ENCODE measurements at places on chromosomes 7 and 10.
A peak's percentile ranks its signal among the peaks of the same experiment; 100 is the strongest.

DNA sequence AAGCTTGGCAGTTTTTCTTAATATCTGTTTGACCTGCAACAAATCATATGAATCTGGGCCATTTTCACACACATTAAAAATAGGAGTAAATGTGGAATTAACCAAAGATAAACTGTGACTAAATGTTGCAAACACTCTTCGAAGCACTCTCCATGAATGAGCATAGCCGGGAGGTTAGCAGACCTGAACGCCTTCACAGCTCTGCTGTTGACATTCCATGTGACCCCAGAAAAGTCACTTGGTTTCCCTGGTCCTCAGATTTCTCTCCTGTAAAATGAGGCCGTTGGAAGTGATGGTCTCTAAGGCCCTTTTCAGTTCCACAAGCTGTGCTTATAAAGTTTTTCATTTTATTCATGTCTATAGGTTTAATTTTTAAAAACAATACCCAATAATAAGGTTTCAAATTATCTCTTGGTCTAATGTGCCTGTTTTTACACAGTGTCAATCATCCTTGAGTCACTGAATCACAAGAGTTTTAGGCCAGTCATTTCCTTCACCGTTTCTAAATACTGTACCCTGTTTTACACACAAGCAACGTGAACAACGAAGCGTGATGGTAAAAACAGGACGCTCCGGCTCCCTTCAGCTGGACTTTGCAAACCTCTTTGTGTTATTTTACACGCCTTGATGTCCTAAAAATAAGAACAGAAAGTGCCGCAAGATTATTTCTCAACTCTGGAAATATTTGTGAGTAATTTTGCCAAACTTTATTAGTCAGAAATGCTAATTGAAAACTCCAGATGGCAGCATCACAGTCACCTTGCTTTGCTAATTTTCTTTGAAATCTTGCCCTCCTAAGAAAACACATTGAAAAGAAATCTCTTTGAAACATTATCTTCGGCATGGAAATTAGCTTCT, 38.6 kb upstream of the MET start:
- DNase-seq = peak; percentile 3

GRCh38 chr10:15439341-15439842, 68.3 kb upstream of the FAM171A1 start:
- no peak for DNase-seq

GRCh38 chr7:141674171-141674671, 27.7 kb downstream of the DENND11 start:
- DNase-seq = no peak

- no peak for DNase-seq
Observed at GRCh38 chr10:59985639-59986038, 79.3 kb upstream of the CCDC6 start.

DNA sequence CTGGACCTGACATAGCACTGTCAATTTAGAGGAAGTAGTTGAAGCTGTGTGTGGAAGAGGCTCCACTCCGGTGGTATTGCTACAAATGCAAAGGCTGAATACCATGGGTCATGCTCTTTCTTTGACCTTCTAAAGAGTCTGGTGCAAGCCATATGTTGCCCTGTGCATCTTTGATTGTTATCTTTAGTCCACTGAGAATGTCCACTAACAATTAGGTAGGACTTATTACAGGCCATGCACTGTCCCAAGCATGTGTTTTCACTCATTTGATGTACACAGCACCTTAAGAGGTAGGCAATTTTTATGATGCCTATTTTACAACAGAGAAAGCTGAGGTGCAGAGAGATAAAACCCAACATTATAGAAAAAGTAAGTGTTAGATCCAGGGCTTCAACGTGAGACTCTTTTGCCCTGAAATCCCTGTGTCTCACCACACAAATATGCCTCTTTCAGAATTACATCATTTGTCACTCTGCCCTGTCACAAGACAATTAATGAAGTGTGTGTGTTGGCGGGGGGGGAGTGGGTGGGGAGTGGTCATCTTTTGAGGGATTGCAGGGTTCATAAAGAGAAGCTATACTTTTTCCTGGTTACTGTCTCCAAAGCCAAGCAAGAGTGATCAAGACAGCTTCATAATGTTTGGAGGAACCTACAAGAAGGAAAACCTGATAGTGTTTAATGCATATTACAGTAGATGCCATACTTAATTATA, 637.6 kb upstream of the IGFBP3 start:
- peak; percentile 21 for DNase-seq

DNA sequence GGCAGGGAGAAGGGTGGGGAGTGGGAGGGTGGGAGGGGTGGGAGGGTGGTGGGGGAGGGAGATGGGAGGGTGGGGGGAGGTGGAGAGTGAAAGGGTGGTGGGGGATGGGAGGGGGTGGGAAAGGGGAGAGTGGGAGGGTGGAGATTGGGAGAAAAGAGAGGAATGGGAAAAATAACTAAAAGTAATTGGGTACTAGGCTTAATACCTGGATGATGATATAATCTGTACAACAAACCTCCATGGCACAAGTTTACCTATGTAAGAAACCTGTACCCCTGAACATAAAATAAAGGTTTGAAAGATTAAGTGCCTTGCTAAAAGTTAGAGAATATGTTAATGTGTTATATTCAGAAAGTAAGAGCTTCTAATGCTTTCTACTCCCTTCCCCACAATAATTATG, 564.9 kb downstream of the CNTNAP2 start:
- DNase-seq = no peak

DNA sequence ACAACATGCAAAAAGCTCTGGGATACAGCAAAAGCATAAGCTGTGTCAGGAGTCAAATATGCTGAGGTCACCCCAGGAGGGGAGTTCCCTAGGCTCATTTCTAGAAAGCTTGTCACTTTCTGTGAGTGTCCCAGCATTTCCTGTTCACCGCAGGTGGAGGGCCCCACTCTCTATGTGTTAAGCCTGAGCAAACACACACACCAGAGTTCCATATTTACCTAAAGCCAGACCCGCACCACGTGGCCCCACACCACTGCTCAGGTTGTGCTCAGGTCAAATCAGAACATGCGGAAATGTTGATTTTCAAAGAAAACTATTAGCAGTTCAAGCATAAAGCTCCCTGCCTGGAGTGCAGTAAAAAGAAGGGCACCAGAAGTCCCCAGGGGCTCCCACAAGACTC, 259.6 kb upstream of the PPP2R2D start:
- no peak for DNase-seq

DNA sequence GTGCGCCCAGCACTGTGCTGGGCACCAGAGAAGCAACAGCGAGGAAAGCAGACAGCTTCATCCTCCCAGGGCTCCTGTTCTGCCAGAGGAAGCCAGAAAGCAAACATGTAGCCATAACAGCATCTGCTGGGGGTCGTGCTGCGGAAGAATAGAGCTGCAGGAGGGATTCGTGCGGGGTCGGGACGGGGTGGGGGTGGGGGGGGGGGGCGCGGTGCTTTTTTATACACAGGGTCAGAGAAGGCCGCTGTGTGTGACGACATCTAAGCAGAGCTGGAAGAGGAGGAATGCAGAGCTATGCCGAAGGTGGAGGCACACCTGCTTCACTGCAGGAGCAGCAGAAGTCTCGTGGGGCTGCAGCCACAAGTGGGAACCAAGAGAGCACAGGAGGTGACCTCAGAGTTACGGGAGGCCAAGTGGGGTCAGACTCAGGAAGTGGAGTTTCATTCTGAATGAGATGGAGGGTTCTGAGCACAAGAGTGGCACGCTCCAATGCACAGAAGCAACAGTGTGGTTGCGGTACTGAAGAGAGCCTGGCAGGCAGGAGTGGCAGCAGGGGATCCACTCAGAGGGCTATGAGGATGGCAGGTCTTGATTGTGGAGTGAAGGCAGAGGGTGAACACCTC, 11.1 kb downstream of the PKD1L1 start:
- DNase-seq = no peak

GRCh38 chr10:1114315-1114714, 58.1 kb downstream of the WDR37 start:
- no peak for DNase-seq

GRCh38 chr10:71527135-71527534, 130.4 kb downstream of the CDH23 start:
- DNase-seq = no peak

DNA sequence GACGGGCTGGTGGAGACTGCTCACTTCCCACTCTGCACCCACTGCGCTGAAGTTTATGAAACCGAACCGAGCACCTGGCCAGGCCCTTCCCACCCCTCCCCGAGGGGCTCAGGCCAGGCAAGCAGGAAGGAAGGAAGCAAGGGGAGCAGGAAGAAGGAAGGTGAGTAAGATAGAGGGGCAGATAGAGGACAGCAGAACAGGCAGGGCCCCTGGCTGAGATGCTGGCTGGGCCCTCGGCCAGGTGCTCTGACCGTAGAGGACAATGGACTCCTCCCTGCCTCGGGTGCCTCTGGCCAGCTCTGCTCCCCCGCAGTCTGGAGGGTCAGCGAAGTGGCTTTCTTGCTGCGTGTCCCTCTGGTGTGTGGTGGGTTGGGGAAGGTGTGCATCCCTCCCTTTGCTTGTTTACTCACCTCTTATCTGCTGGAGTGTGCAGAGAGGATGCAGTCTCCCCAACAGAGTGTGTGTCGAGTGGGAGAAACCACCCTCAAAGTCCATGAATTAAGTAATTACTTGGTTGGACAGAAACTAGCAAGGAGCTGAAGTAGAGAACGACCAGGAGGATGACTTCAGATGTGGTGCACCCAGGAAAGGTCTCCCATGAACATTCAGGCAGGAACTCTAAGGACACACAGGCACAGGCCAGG, 82.8 kb upstream of the PPP2R2D start:
- no peak for DNase-seq

- DNase-seq = no peak
Observed at GRCh38 chr10:11335167-11335652, 276.2 kb downstream of the USP6NL start.

- DNase-seq = no peak
Observed at GRCh38 chr10:131625041-131625440, 275.8 kb upstream of the PPP2R2D start.

DNA sequence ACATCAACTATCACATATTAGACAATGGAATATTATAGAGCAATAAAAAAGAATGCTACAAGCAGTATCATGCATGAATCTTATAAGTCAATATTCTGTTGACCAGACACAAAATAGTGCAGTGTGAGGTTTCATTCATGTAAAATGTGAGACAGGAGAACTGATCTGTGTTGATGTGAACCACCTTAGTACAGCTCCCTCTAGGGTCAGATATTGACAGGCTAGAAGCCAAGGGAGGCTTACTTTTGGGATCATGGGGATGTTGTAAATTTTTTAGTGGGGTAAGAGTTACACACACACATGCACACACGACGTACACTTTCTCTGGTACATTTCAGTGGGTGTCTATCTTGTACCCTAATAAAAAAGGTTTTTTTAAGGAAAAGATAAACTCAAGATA, 231.6 kb upstream of the FOXK1 start:
- no peak for DNase-seq

GRCh38 chr10:63396133-63396761, 69.5 kb downstream of the JMJD1C start:
- DNase-seq = no peak

GRCh38 chr10:117784776-117785175, 242.2 kb downstream of the EMX2 start:
- DNase-seq = no peak

GRCh38 chr10:88032566-88032965, 169.1 kb downstream of the PTEN start:
- peak; percentile 50 for DNase-seq

DNA sequence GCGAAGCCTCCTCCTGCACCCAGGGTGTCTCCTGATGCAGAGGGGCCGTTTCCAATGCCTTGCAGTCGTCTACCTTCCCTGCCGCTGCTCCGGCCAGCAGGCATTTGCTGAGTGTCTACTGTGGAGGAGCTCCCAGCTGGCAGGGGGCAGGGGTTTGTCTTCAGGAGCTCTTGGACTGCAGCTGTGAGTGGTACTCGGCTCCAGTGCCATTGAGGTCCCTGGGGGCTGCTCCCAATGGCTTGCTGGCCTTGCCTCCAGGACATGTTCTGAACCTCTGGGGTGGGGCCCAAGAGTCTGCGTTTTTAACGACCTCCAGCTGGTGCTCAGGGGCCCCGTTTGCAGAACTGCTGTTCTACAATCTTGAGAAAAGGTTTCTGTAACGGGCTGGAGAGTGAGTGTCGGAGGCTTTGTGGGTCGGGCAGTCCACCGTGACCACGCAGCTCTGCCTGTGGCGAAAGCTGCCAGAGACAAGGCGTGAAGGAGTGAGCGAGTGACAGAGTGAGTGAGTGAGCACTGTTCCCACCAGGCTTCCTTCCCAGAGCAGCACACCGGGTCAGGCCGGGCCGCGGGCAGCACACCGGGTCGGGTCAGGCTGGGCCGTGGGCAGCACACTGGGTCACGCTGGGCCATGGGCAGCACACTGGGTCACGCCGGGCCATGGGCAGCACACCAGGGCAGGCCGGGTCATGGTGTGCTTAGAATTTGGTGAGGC, 520.2 kb downstream of the PTPRN2 start:
- no peak for DNase-seq

DNA sequence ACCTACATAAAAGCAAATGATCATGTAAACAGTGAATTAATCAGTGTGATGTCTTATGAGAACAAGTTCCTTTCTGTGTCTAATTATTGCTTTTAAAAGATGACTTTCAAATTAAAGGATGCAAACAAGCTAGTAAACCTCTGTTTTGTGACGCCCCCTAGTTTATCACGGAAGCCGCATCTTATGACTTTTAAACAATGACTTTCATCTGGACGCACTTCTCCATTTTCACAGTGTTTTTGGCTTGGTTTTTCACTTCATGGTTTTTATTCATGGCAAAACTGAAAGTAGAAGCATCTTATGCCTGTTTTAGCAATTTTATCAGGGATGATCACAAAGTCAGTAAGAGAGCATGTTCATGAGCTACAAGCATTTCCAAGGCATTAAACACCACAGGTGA, 35.0 kb downstream of the ITGA8 start:
- no peak for DNase-seq

GRCh38 chr10:9157656-9158055, 1103.2 kb downstream of the GATA3 start:
- no peak for DNase-seq

GRCh38 chr7:108613147-108613948, 43.7 kb downstream of the DNAJB9 start:
- peak; percentile 40 for DNase-seq

GRCh38 chr10:73095481-73096021, 1.1 kb downstream of the P4HA1 start:
- peak; percentile 71 for DNase-seq

- no peak for DNase-seq
Observed at GRCh38 chr10:52198540-52198939, 115.5 kb upstream of the DKK1 start.

GRCh38 chr10:24727786-24728185, 4.1 kb upstream of the ARHGAP21 start:
- no peak for DNase-seq

- no peak for DNase-seq
Observed at GRCh38 chr10:99785646-99786045, 3.2 kb downstream of the ABCC2 start.

GRCh38 chr10:124035928-124036558, 57.4 kb downstream of the CHST15 start:
- DNase-seq = no peak

GRCh38 chr7:156473476-156474240, 166.9 kb upstream of the RNF32 start:
- no peak for DNase-seq

GRCh38 chr10:92366412-92367021, 75.5 kb downstream of the MARCHF5 start:
- no peak for DNase-seq

Measured in HFFc6 (cell line).